ENCODE measurements at places on chromosomes 5 and 9. TPM values are rescaled to one million over a fixed set of nuclear protein-coding genes. Genes with fewer than 3 reads are reported as not detected.
A peak's percentile ranks its signal among the peaks of the same experiment; 100 is the strongest.

The LRRC19 gene
- polyA plus RNA-seq = not detected

DNA sequence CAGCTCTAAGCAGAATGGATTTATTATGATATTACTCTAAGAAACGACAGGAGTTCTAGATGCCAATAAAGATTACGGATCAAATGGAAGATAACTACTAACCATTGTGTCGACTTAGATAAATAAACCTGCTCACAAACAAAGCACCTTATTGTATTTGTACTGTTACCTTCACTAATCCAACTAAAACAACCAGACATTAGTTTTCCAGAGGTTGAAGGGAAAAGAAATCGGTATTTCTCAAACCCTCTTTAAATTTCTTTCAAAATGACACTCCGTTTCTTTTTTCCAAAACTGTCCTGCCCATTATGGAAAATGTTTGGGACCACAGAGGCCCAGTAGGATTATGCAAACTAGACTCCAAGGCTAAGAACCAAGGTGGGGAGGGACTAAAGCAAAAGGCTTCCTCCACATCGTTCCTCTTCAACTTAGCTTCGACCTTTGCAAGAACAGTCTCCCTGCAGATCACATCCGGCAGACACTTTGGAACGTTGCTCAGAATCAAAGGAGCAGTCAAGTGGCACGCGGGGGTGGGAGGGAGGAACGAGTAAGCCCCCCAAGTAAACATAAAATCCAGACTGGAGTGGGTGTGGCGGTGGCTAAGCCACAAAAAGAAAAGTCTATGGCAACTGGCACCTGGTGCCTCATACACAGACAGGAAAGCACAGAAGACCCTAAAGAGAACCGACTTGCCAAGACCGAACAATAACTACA is 2.7 kb downstream of the MLLT3 start:
- no peak for DNase-seq

The FOXD4L4 gene
- polyA plus RNA-seq = 0.16 TPM

DNA sequence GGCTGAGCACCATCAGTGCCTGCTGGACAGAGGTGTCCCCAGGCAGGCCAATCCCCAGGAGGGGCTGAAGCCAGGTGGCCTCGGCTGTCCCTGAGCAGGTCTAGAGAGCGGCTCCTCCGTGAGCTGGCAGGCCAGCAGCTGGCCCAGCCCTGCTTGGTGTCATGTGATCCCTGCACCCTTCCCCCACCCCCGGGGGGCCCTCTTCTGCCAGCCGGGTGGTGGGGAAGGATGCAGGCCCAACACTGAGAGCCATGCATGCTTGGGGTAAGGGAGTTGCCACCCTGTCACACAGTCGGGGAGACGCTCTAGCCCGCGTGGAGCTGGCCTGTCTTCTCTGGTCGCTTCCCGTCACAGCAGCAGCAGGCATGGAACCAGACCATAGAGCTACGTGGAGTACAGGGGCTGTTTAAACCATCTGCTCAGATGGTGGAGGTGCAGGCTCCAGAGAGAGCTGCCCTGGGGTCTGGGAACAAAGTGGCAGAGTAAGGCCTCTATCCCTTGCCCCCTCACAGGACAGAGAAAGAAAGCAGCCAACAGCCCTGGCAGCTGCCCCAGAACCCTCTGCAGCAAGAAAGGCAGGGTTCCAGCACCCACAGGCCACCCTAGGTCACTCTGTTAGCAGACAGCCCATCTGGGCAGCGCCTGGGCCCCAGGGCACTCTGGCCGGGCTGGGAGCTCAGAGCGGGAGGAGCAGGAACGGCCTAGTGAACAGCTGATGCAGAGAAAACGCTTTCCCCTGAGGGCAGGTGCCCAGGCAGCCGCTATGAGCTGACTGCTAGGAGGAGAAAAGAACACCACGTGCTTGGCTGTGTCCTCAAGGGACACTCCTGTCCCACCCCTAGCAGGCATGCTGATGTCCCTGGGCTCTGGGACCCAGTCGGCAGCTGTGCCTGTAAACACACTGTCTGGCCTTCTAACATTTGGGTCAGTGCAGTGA is 6.8 kb downstream of the RALGDS start:
- DNase-seq = peak; percentile 64

The GPRIN1 gene
- 1.3 TPM for polyA plus RNA-seq

The ANKRD31 gene
- polyA plus RNA-seq = 0.31 TPM

The PLAC8L1 gene
- 1.2 TPM for polyA plus RNA-seq

The CAMK2A gene
- 0.64 TPM for polyA plus RNA-seq

DNA sequence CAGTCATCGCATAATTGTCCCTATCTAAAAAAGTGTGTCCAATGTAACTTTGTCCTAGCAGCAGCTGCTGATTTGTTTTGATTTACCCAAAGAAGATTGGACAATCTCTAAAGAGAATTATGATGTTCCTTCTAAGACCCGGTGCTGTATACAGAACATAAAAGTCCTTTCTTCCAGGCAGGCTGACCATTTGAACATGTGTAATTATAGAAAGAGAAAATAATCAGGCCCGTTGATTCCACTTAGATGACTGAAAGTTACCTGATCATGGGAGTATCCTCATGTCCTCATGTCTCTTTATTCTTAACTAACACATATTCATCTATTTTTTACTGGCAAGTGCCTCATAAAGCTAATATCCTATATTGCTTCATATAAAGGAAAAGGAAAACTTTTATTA is 164.1 kb upstream of the MRPS30 start:
- no peak for DNase-seq

GRCh38 chr9:135288054-135288453 is 191.5 kb upstream of the PPP1R26 start:
- no peak for DNase-seq

GRCh38 chr5:106698169-106698568 is 972.6 kb downstream of the EFNA5 start:
- DNase-seq = no peak

The RAB3C gene
- polyA plus RNA-seq = 3.1 TPM

The EDIL3 gene
- 8.8 TPM for polyA plus RNA-seq

DNA sequence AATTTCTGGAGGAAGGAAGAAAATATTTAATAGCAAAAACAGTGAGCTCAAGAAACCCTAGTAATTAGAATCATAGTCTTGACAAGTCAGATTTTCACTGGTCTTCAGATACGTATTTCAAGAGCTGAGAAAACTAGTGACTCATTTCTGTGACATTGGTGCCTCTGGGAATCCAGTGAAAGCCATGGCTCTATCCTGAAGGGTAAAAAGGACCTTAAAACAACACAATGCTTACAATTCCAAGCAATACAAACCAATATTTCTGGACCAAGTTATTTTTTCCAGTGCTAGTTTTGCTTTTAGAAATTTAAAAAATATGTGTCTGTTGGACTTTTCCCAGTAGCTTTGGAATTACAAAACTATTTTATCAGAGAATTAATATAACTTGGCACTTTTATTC is 140.3 kb downstream of the LPAR1 start:
- DNase-seq = no peak

DNA sequence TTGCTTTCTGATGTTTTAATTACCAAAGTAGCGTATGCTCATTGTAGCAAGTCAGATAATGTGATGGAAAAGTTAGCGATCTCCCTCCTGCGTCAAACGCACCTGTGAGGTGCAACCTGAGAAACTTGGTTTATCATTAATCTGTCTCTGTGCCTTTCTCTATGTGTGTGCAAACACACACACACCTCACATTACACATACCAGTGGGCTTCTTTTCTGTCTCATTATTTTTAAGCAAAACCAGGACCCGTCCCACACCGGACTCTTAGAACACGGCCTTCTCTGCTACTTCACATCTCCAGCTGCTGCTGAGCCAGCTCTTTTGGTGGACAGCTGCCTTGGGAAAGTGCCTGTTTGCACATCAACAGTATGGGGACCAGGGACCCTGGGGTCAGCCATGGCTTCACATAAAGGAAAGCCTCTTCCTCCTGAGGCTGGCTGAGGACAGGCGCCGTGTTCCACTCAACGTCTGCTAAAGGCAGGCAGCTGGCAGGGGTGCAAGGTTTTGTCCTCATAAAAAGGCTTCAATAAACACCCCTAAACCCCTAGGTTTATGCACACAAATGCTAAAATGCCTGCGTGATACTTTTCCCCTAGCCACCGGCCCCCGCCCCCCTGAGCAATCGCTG is 44.2 kb downstream of the MRPL36 start:
- DNase-seq = peak; percentile 30

DNA sequence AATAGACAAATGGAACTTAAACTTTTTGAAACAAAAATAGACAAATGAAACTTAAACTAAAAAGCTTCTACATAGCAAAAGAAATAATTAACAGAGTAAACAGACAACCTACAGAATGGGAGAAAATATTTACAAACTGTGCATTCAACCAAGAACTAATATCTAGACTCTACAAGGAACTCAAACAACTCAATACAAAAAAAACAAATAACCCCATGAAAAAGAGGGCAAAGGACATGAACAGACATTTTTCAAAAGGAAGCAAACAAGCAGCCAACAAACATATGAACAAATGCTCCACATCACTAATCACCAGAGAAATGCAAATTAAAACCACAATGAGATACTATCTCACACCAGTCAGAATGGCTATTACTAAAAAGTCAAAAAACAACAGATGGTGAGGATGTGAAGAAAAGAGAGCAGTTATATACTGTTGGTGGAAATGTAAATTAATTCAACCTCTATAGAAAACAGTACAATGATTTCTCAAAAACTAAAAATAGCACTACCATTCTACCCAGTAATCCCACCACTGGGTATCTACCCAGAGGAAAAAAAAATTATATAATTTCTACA is 170.8 kb upstream of the RGMB start:
- no peak for DNase-seq

DNA sequence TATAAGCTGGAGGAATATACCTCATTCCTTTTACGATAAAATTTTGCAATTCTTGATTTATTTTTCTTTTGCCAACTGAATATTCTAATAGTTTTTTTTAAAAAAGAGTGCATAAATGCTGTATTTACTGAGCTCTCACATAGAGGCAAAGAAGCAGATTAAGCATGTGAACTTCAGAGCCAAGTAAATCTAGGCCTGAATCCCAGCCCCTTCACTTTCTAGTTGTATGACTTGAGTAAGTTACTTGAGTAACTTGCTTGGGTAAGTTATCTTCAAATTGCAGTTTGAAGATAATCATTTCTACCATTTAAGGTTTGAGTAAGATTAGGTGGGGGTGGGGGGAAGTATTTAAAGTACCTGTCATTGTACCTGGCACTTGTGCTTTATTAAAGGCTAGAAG is 21.8 kb downstream of the LURAP1L start:
- no peak for DNase-seq

GRCh38 chr5:59037453-59037852 is 454.6 kb downstream of the RAB3C start:
- no peak for DNase-seq

DNA sequence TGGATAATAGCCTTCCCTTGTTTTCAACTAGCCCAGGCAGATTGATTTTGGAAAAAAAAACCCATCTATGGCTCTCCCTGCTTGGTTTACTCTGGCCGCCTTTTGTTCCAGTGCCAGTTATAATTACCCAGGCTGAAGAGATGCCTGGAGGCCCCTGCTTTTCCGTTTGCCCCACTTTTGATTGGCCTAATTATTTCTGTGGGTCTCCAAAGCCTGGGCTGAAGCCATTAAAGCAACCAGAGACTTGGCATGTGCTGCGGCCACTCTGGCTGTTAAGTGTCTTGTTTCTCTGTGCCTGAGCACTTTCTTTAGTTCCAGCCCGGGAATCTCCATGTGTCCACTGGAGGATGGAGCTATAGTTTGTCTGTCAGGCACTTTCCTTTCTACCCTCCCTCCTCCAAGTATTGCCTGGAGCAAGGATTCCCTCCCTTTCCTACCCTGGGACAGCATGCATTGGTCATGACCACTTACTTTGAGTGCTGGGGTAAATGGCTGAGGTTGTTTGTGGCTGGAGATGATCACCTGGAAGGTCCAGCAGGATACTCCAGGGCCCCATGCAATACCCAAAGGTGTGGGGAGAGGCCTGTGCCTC is 105.1 kb upstream of the CTSL start:
- no peak for DNase-seq

DNA sequence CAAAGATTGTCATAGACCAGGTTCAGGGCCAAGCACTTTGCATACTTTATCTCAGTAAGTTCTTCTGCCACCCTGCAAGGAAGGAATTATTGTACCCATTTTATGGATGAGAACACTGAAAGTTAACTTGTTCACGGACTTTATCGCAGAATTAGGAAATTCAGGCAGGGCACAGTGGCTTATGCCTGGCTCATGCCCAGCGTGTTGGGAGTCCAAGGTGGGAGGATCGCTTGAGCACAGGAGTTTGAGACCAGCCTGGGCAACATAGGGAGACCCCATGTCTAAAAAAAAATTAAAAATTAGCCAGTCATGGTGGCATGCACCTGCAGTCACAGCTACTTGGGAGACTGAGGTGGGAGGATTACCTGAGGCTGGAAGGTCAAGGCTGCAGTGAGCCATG is 72.4 kb downstream of the MFAP3 start:
- no peak for DNase-seq

The HSPB3 gene
- 0.54 TPM for polyA plus RNA-seq

The GGTA1 gene
- 6.1 TPM for polyA plus RNA-seq

GRCh38 chr9:121240472-121241135 is 27.4 kb upstream of the GSN start:
- no peak for DNase-seq

- no peak for DNase-seq
Observed at GRCh38 chr9:38007016-38007415, 62.0 kb downstream of the SHB start.

GRCh38 chr5:177456976-177457851 is 10.6 kb downstream of the PRR7 start:
- DNase-seq = peak; percentile 89

The ADAMTS6 gene
- polyA plus RNA-seq = 0.72 TPM

DNA sequence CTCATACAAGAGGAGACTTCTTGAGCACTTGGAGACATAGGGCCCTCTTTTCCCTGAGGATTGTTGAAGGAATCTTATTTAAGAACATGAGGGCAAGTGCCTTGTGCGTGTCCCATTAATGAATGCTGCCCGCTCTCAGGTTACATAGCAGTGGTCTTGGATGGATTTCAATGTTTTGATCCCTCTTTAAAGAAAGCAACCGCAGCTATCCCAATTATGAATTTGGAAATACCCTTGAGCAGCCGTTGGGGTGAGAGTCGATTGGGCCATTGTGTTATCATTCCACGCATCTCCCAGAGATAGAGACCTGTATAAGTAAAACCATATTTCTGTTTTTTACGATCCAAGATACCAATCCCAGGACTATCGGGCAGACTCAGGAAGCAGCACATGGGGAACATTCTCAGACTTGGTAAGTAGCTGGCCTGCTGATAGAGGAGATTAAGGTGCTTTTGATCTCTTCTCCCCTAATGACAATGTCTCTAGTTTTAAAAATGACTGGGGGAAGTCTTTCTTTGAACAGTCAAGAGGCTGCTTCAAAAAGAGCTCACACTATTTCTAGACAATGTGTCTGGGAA is 145.3 kb downstream of the MACROH2A1 start:
- DNase-seq = no peak

GRCh38 chr5:72645064-72645846 is 138.0 kb upstream of the ZNF366 start:
- no peak for DNase-seq
